ENCODE measurements at places on chromosomes 4 and X.

- no peak for DNase-seq
These were observed 69.8 kb downstream of the PAPSS1 start for GRCh38 chr4:107650251-107650650.

GRCh38 chrX:1071351-1071750, 141.1 kb downstream of the CRLF2 start:
- DNase-seq = no peak

GRCh38 chr4:29571322-29571721, 1148.8 kb upstream of the PCDH7 start:
- DNase-seq = no peak

GRCh38 chrX:16807548-16807947, 21.3 kb downstream of the TXLNG start:
- no peak for DNase-seq

GRCh38 chrX:133185938-133186337, 32.2 kb downstream of the TFDP3 start:
- DNase-seq = no peak

All from NCI-H524 treated with DMSO at 0.1 percent for 48 hours (cell line).